ENCODE measurements at places on chromosomes 2 and 18.

DNA sequence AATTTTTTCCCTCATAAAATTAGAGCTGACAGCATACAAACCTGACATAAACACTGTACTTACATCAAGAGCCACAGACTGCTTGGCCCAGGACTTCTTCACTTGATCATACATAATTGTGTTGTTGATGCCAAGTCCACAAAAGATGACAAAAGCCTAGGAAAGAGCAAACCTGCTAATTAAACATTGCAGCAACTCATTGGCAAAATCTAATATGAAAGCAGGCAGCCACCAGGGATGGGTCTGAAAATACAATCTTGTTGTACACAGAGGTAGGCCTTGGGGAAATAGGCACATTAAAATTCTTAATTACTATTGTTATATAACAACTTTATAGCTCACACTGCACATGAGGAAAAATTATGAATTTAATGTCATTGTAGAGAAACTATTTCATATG, 255.8 kb downstream of the PDE11A start:
- no peak for DNase-seq

- DNase-seq: no peak
Observed at GRCh38 chr2:78290581-78291214, 734.8 kb upstream of the REG3G start.

GRCh38 chr18:23849141-23849540, 159.9 kb downstream of the LAMA3 start:
- no peak for DNase-seq

GRCh38 chr2:41434991-41435390, 612.8 kb upstream of the PKDCC start:
- no peak for DNase-seq

DNA sequence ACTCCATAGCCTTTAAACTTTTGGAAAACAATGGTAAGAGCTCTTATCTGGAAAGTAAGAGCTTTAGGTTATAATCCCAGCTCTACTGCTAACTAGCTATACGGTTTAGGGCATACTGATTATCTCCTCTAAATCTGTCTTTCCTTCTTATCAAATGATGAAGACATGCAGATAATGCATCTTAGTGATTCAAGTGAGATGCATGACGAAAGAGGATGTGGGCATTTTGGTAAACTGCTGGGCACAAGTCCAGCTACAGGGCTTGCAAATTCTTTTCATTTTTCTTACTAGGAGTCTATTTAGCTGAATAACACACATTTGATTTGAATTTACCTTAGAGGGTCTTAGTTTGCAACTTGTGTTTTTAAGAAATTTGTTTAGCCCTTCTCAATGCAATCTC, 1604.8 kb upstream of the ZEB2 start:
- no peak for DNase-seq

- DNase-seq: no peak
Observed at GRCh38 chr2:207394203-207394781, 135.5 kb upstream of the CREB1 start.

DNA sequence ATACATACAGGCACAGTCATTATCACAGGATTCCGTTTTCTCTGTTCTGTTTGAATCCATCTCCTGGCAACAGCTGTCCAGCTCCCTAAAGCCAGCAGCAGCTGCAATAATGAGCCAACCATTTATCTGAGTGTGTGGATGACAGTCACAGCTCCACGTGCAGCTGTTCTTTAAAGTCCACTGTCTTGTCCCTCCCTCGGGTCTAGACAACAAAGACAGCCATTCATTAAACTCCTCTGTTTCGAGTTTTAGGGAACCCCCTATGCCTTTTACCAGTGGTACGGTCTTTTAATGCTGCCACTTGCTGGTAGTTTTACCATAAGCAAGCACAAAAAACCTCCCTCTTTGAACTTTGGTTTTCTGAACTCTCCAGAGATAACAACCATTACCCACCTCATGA, 16.0 kb upstream of the MSGN1 start:
- DNase-seq: no peak

DNA sequence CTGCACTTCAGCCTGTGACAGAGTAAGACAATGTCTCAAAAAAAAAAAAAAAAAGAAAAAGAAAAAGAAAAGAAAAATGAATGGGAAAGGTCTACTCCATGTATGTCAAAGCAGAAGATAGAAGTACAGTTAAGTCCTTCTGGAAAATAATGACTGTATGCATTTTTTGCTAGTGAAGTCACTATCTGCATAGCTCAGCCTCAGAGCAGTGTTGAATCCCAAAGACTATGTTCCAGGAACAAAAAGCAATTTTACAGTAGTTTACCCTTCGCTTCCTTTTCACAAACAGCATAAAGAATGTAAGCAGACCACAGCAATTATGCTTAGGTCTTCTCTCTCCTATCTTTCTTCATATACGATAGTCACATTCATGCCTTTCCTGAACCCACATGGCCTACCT, 497.4 kb downstream of the CMPK2 start:
- no peak for DNase-seq

GRCh38 chr18:47775961-47776360, 154.5 kb downstream of the SMAD2 start:
- DNase-seq: no peak

DNA sequence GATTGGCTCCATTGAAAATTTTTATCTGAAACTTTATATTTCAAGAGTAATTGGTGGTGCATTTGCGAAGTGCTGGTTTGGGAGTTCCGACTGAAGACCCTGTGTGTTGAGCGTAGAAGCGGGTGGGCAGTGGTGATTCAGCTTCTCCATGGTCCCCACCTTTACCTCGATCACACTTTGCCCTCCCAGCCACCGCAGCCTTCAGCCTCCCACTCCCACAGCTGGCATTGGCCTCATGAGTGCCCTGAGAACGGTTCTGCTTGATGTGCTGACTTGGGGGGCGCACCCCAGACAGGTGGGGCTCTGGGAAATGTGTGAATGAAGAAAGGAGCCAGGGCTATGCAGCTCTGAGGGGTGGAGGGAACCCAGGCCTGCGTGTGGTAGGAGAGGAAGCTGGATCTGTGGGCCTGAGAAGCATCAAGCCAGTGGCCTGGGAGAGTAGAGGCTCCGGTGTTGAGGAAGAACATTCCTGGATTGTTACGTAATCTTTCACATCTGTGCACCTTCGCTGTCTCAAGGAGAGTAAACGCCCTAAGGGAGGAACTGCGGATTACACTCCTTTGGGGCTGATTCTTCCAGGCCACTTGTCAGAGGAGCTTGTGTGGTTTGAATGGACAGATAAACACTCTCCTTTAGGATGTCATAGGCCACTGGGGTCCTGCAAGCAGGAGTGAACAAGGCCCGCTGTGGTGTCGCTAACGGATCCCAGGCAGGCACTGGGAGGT, 83.8 kb downstream of the NPAS2 start:
- DNase-seq: no peak

DNA sequence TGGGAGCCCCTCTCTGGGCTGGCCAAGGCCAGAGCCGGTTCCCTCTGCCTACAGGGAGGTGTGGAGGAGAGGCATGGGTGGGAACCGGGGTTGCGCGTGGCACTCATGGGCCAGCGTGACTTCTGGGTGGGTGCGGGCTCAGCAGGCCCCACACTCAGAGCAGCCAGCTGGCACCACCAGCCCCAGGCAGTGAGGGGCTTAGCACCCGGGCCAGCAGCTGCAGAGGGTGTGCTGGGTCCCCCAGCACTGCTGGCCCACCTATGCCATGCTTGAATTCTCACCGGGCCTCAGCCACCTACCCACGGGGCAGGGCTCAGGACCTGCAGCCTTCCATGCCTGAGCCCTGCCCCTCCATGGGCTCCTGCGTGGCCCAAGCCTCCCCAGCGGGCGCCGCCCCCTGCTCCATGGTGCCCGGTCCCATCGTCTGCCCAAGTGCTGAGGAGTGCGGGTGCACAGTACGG, 248.5 kb upstream of the HNMT start:
- no peak for DNase-seq

GRCh38 chr2:235768606-235769005, 274.8 kb downstream of the AGAP1 start:
- DNase-seq: no peak

- no peak for DNase-seq
Observed at GRCh38 chr2:56450772-56451171, 267.0 kb downstream of the CCDC85A start.

DNA sequence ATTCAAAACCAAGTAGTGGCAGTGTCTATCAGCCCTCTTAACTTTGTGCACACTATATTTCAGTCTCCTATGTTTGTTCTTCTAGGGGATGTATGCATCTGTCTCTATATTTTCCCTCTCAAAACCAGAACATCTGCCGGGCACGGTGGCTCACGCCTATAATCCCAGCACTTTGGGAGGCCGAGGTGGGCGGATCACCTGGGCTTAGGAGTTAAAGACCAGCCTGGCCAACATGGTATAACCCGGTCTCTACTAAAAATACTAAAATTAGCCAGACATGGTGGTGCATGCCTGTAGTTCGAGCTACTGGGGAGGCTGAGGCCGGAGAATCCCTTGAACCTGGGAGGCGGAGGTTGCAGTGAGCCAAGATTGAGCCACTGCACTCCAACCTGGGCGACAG, 9.9 kb upstream of the GAREM2 start:
- DNase-seq: no peak

DNA sequence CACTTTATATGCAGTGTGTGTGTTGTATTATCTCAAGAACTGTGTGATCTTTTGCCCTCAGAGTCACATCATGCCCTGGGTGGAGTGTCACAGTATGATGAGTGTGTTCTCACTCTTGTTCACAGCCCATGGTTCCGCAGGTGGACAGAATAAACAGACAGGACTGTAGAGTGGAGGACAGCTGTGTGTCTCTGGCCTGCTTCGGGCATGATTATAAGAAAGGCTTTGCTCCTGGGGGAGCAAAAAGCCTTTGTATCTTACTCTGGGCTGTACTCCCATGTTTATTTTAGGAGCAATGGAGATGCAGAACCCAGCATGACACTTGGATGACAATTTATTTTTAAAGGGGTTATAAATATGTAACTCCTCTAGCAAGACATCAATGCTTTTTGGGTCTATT, 371.7 kb upstream of the MEX3C start:
- DNase-seq: no peak

- no peak for DNase-seq
Observed at GRCh38 chr18:32881009-32881408, 108.2 kb upstream of the KLHL14 start.

DNA sequence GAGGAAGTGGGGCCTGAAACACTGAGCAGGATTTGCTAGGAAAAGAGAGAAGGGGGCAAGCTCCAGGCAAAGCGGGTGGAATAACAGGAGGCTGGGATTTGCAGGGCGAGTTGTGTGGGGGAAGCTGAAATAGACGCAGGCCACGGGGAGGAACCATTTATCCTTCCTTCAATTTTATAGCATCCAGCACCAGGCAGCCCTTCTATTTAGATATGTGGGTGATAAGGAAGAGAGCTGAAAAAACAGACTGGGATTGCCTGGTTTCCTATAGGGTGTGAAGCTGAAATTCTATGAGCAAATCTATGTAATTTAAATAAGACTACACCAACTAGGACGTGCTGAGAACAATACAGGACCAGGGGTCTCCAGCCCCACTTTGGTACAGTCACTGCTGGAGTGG, 132.0 kb upstream of the REV1 start:
- DNase-seq: peak; percentile 38

- no peak for DNase-seq
Observed at GRCh38 chr2:192236136-192236535, 41.4 kb upstream of the TMEFF2 start.

- no peak for DNase-seq
Observed at GRCh38 chr18:23971666-23972230, 42.8 kb upstream of the TTC39C start.

DNA sequence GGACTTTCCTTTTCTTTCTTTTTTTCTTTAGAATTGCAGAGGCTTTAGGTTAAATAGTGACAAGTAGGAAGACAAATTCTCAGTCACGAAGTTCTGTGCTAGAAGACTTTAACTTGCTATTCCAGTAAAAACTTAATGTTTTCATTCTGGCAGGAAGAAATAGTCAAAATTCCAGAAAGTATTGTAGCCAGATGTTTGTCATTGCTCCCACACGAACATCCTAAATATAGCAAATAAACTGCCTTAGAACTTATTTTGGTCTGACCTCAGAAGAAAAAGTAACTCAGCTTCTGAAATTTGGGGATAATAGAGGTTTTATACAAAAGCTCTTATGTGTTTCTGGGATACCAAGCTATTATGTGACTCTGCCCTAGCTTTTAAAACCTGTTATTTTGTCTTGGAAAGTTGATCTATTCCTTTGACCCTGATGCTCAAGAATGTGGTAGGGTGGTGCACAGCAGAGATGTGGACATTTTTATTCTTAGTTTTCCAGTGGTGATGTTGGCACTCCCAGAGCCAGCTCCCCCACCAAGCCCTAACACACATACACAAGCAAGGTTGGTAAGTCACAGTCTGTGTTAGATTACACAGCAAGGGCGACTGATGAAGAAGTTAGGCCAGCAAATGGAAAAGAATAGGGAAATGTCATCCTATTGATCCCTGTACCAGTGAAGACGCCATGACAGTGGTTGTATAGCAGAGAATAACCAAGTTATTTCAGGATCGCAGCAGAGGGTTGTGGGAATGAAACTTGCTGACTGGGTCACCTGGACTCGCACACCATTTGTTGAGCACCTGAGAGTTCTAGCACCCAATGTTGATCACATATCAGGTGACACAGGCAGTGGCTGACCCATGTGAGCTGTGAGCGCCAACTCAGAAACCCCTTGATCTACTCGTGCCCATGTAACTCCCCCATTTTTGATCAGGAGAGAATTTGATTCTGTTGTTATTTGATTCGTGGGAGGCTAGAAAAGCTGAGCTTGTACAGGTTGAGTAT, 23.7 kb downstream of the FARP2 start:
- DNase-seq: no peak

DNA sequence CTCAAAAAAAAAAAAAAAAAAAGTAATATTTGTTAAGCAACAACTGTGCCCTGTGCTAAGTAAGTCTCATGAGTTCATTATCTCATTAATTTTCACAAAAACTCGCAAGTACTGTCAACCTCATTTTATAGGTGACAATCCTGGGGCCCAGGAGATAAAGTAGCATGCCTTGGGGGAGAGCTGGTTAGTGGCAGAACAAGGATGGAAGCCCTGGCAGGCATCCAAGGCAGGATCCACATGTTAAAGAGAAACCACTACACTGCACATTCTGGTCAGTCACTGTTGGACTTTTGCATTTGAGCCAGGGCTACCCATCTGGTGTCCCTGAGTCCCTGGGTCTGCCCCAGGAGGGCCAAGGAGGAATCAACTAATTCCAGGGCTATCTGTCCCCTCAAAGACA, 54.6 kb downstream of the ZFP36L2 start:
- DNase-seq: no peak

DNA sequence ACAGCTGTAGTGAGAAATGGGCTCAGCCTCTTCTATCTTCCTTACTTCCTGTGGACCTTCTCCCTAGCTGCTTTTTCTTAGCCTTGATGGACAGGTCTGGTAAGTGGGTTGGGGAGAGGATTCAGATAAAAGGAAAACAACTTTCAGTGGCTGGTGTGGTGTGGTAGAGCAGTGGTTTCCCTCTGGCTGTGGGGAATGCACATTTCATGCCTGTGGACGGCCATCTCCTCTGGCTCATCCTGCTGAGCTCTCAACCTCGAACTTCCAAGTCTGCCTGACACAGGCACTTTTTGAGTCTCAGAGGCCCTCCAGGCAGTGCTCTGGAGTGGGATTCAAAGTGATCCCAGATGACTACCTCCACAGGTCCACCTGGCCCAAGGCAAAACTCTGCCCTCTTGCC, 38.6 kb upstream of the ACADL start:
- DNase-seq: no peak

All from SK-N-DZ (cell line).